ENCODE measurements at places on chromosomes 3 and 15.

DNA sequence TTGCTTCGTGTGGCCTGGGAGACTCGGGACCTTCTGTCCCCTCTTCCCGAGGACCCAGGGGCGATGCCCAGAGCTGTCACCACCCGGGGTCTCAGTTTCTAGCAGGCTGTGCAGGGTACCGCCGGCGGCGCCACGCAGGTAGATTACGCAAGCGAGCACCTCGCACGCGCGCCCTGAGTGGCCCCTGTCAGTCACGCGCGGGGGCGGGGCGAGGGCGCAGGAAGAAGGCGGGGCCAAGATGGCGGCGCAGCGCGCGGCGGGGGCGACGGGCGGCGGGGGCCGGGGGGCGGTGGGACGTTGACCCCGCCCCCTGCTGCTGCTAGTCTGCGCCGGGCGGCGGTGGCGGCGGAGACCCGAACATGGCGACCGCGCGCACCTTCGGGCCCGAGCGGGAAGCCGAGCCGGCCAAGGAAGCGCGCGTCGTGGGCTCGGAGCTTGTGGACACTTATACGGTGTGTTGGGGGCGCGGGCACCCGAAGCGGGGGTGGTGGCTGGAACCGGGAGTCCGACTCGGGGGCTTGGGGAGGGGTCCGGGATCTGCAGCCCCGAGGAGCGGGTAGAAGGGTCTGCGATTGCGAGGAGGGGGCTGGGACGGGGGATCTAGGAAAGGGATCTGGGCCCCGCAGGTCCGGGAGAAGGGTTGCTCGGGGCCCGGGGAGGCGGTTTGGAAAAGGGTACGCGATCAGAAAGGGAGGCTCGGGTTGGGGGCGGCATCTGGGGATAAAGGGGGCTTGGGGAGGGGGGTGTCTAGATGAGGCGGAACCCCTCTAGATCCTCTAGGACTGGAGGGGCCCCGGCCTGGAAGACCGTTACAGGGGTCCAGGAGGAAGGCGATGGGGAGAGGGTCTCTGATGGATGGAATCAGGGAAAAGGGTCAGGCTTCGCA is at the start of gene NISCH:
Gene NISCH (plus strand): TSS at position 322 of the 886 bp plus-strand sequence. CDS start 38 bp downstream, at position 360.
- DNase-seq: peak; percentile 77

DNA sequence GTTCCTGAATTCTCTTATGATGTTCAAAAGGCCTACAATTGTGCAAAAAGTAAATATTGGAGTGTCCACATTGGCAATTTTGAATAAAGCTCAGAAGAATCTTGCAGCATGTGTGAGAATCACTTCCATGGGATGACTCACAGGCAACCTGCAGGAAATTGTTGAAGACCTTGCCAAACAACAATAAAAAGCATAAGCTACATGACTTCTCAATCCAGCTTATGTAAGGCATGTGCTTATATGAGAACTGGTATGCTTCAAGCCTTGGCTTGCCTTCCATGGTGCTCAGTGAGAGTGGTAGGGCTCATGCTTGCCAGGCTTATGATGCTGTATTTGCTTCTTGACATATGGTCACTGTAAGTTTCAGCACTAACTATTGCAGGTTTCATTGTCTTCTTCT is 18.4 kb upstream of the BCHE start:
- no peak for DNase-seq

DNA sequence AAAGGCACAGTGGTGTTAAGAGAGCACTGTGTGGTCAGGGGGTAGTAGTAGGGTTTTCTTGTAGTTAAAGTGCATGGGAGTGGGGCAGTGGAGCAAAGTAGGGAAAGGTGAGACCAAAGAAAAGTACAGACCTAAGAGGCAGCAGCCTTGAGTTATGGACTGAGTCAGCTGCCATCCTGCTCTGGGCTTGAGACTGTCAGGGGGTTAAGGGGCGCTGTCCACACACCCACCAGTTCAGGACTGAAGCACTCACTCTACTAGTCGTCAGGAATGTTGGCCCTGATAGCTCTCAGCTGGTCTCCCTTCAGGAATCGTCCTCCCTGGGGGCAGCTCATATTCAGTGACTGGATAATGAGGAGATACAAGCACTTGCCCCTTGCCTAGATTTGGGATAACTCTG is 7.9 kb downstream of the CCR4 start:
- DNase-seq: no peak

GRCh38 chr15:91849180-91849579 is 4.3 kb upstream of the SLCO3A1 start:
- no peak for DNase-seq

DNA sequence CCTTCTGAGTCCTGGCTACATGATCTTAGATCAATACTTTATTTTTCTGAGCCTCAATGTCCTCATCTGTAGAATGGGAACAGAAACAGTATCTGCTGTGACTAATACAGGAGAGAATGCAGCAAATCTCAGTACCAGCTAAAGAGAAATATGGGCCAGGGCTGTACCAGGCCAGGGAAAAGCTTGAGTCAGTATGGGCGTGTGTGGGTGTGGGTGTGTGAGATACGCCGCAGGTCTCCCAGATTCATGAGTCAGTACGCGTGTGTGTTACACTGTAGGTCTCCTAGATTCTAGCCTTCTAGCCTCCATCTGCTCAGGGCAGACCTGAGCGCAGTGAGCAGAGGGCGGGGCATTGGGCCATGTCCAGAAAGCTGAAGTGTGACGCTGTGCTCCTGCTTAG is 15.2 kb downstream of the GNAI2 start:
- no peak for DNase-seq

DNA sequence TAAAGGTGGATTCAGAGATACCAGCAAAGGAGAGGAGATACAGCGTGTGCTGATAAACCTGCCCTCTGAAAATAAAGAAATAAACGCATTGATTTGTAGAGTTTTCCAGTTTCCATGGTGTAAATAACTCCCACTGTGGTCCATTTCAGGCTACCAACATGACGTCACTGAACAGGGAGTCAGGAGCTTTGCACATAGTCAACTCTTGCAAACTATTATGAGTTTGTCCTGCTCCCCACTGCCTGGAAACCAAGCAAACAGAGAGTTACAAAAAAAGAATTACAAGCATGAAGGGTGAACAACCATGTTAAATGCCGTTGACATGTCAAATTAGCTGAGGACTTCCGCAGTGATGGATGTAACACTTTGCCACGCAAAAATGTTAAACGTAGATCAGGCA is 70.4 kb upstream of the GATA2 start:
- DNase-seq: no peak

DNA sequence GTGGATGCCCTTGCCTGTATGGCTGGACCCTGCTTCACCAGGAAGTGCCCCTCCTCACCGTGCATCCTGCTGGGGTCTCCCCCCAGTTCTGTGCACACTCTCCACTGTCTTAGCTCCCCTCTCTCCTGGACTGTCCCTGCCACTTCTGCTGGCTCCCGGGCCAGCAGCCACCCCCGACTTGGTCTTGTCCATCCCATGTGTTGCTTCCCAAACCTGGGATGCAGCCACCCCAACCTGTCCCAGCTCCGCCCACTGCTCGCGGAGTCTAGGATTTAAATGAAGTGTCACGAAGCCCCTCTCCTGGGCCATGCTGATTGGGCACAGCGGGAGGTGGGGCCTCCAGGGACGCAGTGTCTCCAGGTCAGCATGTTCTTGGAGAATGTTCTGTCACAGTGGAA is 48.5 kb downstream of the PLXNA1 start:
- no peak for DNase-seq

DNA sequence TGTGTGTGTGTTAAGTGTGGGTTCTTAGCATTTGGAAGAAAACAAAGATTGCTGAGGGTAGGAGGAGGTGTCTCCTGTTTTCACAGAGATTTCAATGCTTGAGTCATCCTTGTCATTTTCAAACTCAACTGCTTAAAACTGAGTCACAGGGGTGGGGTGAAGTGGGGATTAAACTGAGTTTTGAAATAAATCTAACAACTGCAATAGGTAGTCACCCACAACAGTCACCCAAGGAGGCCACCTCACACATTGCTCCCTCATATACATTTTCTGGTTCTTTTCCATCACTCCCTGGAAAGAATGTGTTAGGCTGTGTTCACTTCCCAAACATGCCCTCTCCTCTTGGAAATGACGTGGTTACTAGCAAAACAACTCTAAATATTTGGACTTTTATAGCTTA is 187.7 kb upstream of the CMC1 start:
- peak; percentile 24 for DNase-seq

- DNase-seq: no peak
These were observed 81.0 kb downstream of the TMEM108 start for GRCh38 chr3:133119176-133119575.

DNA sequence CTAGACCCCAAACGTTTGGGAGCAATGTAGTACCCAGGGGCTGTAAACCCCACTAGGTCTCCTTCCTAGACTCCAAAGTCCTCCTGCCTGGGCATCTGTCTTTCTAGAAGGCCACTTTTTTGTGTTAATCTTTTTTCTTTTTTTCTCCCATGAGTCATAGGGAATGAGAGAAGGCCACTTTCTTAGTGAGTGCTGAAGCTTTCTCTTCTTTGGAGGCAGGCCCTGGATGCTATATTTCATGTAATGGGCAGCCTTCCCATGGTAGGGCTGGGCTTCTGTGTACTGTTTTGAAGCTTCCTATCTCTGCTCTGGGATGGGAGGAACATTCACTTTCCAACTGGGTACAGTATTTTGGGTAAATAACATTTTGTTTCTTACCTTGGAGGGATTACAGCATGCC is 15.2 kb upstream of the RTP2 start:
- DNase-seq: no peak
